CD4-positive, alpha-beta T cell (primary cell): ENCODE measurements at places on chromosomes 6 and 20.

DNA sequence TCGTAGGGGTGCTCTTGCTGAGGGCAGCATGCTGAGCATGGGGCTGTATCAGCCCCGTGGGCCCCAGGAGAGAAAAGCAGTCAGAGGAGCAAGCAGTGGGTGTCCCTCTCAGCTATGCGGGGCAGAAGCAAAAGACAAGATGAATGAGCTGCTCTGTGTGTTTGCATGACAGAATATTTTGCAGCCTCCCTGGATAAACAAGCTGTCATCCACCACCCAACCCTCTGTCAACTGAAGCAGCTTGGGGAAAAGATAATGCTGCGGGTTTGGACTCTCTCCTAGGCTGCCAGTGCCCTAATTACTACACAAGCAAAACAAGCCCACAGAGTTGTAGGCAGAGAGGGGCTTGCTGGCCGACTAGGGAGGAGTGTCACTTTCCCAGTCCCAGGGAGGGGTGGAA is 82.3 kb upstream of the PTPRT start:
- no peak for DNase-seq

DNA sequence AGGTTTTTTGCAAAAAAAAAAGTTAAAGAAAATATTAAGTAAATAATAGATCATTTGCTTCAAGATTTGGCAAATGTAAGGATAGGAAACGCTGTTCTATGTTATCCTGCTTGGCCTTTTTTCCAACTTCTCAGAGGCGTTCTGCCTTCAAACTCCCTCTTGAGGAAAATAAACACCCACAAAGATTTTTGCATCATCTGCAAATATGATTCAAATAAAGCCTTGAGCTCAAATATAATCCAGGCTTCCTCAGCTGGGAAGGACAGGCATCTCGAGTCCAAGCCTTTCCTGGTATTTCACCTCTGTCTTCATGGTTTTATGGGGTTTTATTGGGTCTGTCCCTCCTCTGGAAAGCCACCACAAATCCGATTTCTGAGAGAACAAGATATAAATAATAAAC is 67.7 kb upstream of the PTPN1 start:
- DNase-seq, result no peak

DNA sequence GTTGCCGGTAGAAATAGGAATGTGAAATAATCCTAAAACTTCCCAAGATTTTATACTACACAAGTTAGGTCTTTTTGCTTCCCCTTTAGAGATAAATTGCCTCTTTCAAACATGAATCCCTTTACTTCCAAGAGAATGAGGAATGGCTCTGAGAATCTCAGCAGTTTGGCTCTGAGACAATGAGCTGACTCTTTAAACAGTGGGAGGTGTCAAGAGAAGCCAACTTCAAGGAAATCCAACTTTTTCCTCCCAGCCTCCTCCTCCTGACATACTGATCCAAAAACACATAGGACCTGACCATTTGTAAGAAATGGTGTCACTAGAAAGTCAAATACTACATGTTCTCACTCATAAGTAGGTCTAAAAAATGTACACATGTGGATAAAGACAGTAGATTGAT is 154.2 kb downstream of the ALDH8A1 start:
- DNase-seq, result no peak

DNA sequence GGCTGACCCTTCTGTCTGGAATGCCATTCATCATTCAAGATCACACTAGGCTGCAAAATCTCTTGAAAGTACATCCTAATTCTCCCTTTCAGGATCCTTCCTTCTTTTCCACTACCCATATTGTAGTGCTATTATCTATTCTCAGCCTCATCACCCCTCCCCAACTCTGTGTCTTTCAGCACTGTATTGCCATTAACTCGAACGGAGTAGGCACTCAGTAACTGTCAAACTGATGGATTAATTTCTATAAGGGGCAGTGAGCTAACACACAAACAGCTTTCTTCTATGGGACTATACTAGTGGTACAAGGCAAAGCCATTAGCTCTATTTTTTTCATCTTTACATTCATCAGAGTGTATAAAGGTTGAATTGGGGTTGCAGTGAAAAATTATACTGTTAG is 46.6 kb downstream of the LAMA4 start:
- no peak for DNase-seq
